Endothelial cell (in vitro differentiated cells): ENCODE measurements at places on chromosomes 11 and 22. TPM values are rescaled to one million over a fixed set of nuclear protein-coding genes. Genes with fewer than 3 reads are reported as not detected.

GRCh38 chr11:34299284-34299972 is 58.4 kb downstream of the ABTB2 start:
- no peak overlapping the region for H3K4me3 ChIP-seq
- no peak overlapping the region for H3K27ac ChIP-seq
- H3K27me3 ChIP-seq, result peaks cover 6% of the 10 kb centered on the region
- H3K36me3 ChIP-seq, result peaks cover 2% of the 10 kb centered on the region
- peaks cover 35% of the 10 kb centered on the region for H3K4me1 ChIP-seq
- DNase-seq, result no peak

DNA sequence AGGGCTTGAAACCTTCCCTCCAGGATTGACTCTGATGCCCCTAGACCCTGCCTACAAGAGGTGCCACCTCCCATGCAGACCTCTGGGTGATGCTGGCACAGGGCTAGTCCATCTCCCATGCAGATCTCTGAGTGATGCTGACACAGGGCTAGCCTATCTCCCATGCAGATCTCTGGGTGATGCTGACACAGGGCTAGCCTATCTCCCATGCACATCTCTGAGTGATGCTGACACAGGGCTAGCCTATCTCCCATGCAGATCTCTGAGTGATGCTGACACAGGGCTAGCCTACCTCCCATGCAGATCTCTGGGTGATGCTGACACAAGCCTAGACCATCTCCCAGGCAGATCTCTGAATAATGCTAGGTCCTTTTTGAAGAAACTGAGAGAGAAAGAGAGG is 321.7 kb downstream of the NTM start:
- H3K4me1 ChIP-seq, result peaks cover 6% of the 10 kb centered on the region
- no peak for DNase-seq
- no peak overlapping the region for H3K4me3 ChIP-seq
- peaks cover 3% of the 10 kb centered on the region for H3K36me3 ChIP-seq
- no peak overlapping the region for H3K27ac ChIP-seq

The LRRC75B gene
- 26.9 TPM for total RNA-seq

The OR51B5 gene
- total RNA-seq, result 0.82 TPM

The LAYN gene
- 26.2 TPM for total RNA-seq

The LDHAL6A gene
- total RNA-seq, result not detected

The ZNF214 gene
- 2.4 TPM for total RNA-seq
